ENCODE measurements at places on chromosomes 16 and 17.
A peak's percentile ranks its signal among the peaks of the same experiment; 100 is the strongest.

GRCh38 chr17:4317610-4318009 is 48.9 kb downstream of the UBE2G1 start:
- no peak for DNase-seq

DNA sequence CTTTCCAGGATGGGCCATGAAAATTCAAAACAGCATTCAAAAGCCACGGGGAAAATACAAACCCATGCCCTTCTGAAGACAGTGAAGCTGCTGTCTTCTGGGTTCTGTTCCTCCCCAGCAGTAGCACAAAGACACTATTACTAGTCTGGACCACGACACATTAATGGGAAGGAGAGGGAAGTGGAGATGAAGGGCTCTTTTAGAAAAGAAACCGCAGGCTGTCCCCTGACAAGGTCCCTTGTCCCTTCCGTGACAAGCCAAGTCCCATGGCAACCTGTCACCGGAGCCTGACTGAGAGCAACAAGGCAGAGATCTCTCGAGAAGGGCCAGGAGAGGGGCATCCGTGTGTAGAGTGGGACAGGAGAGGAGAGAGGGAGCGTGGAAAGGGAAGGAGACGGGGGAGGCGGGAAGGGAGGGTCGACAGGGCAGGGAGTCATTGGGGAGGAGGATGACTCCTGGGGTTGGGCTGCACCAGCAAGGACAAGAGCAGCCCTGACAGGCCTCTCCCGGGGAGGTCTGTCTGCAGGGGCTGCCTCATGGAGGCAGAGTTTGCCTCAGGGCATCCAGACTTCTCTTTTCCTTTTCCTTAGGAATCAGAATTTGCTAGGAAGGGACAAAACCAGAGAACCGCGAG is 436.2 kb downstream of the SLC39A11 start:
- DNase-seq = no peak

- no peak for DNase-seq
These were observed 549.5 kb upstream of the EEF2KMT start for GRCh38 chr16:5647051-5647450.

DNA sequence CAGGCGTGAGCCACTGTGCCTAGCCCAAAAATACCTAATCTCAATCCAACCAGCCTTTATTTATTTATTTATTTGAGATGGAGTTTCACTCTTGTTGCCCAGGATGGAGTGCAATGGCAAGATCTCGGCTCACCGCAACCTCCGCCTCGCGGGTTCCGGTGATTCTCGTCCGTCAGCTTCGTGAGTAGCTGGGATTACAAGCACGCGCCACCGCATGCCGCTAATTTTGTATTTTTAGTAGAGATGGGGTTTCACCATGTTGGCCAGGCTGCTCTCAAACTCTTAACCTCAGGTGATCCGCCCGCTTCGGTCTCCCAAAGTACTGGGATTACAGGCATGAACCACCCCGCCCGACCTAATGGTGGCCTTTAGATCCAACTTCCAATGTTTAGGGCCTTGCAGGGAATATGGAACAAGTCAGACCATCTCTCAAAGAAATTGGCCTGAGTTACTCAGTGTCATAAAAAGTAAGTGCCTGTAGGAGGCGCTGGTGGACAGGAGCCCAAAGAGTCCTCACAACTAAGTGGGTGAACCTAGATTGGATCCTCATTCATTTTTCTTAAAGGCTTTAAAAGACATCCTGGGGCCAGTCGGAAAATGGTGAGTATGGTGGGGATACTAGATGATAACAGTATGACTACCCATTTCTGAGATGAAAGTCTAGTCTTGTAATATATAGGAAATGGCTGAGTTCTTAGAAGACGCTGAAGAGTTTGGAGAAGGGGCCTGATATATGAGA is 4.6 kb downstream of the ZSCAN10 start:
- peak; percentile 56 for DNase-seq
